ENCODE measurements at places on chromosomes 2 and 18.

GRCh38 chr2:222722327-222722946, 51.0 kb downstream of the MOGAT1 start:
- DNase-seq, result no peak

DNA sequence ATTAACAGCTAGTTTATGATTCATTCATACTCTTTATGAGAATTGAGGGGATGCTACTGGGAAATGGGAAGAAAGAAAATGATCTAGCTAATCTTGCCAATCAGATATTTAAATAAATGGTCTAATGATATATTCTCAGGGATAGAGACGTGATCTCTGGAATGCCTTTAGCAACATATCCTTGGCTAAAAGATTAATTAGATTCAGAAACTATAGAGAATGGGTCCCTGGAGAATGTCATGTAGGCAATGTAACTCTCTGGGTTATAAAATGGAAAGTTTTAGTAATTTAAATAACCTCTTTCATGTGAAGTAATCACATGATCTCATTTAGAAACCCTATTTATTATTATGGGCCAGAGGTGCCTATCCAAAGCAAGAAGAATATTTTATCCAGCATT, 771.0 kb upstream of the CDH2 start:
- no peak for DNase-seq

GRCh38 chr2:99691926-99692325, 202.1 kb upstream of the REV1 start:
- DNase-seq, result no peak

GRCh38 chr2:159555651-159556392, 60.5 kb downstream of the BAZ2B start:
- DNase-seq, result no peak

DNA sequence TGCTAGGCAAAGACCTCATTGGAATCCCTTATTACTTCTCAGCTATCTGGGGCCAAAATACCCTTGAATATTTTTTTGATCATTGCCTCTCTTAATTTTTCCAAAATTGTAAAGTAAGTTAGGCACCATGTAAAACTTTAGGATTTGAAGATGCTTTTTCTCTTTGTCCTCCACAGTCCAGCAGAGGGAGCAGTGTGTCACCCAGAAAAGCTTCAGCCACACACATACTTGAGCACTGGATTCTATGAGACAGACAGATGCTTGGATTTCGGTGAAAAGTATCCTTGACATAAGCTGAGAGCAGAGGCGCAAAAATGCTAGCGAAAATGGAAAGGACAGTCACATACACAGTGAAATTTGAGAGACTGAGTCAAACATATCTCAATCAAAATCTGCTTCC, 74.7 kb upstream of the KCNJ3 start:
- peak; percentile 25 for DNase-seq
